NCI-H2227 treated with DMSO at 0.1 percent for 48 hours (cell line): ENCODE measurements at places on chromosomes 2 and 18.

DNA sequence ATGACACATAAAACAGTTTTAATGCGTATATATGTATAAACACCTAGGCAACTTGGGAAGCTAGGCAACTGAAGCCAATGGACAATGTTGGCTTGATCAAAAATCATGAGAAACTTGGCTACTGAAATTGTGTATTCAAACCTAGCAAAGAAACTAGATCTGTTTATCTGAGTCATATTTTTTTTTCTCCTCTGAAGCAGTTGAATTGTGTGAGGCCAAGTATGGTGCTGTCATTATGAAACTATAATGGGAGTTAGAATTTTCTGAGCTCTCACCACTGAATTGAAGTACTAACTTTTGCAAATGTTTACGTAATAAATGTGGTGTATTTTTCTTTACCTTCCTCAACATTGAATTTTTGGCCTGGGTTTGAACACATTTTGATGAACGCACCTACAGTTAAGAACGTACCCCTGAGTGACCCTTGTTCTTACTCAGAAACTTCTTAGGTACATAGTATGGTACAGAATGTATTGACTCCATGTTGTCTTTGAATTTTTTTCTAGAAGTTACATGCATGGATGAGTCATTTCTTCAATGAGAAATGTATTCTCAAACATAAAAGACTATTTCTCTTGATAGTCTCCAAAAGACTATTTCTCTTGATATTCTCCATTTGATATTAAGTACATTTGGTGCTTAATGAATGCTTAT is 23.8 kb downstream of the CD28 start:
- DNase-seq, result no peak

GRCh38 chr2:38601463-38602135 is 1.1 kb downstream of the HNRNPLL start:
- peak; percentile 50 for DNase-seq

- no peak for DNase-seq
Observed at GRCh38 chr2:100513650-100514049, 43.4 kb downstream of the NMS start.

DNA sequence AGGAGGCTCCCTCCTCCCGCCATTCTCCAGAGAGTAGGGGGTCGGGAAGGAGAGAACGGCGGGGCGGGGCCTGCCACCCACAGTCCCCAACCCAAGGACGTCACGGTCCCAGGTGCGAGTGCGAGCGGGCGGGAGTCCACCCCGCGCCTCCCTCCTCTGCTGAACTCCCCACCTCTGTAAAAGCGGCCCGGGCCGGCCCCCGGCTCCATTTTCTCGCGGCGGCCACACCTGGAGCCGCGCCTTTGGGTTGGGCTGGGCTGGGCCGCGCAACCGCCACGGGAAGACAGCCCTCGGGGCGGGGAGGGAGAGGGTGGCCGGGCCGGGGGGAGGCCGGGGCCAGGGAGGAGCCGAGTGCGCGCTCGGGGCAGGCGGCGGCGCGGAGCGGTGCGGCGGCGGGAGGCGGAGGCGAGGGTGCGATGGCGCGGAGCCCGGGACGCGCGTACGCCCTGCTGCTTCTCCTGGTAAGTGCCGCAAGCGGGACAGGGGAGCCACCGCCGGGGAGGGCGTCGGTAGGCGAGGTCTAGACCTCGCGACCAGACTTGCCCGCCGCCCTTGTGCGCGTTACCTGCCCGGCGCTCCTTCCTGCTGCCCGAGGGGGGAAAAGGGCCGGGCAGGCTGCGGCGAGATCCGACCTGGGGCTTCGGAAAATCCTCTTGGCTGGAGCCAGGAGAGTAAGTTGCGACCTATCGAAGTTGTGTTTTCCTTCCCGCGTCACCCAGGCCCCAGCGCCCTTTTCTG is at the start of gene DSG2:
TSS of gene DSG2 (plus strand) at position 342 of the 738 bp plus-strand sequence. CDS start at position 417, 75 bp downstream.
- DNase-seq, result no peak

DNA sequence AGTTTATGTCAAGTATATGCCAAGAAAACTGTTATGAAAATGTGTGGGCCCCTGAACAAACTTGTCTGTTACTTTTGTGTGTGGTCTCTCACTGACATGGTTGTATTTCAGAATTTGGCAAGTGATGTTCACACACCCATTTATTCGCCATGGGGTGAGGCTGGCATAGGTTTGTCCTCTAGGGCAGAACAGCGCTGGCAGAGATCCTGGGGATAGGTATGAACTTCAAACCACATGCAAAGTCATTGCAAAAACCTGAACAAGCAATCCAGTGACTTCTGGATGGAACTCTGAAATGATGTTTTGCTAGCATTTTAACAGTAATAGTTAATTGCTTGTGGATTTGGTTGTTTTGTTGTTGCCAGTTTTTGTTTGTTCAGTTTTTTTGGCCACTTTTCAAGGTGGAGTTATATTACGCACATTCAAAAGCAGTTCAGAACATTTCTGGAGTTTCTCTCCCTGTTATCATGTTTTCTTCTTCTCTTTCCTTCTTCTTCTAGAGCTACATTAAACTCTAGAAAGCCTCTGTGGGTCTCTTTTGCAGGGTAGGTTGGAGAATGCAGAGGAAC is 78.5 kb downstream of the MDH1 start:
- no peak for DNase-seq
